ENCODE measurements at places on chromosomes 2 and 18. TPM values are rescaled to one million over a fixed set of nuclear protein-coding genes. Genes with fewer than 3 reads are reported as not detected.

The CAPN10 gene
- total RNA-seq = 15.0 TPM

The AQP12A gene
- not detected for total RNA-seq

The STK17B gene
- total RNA-seq = 29.4 TPM

The SCYGR4 gene
- not detected for total RNA-seq

The KCNJ3 gene
- total RNA-seq = 2.9 TPM

The CCDC68 gene
- 38.6 TPM for total RNA-seq

- H3K27me3 ChIP-seq = no peaks in the 10 kb centered on the region
- H3K4me3 ChIP-seq = no peak overlapping the region
- H3K4me1 ChIP-seq = peaks cover 59% of the 10 kb centered on the region
Observed at GRCh38 chr2:8576525-8577167, 105.2 kb upstream of the ID2 start.

DNA sequence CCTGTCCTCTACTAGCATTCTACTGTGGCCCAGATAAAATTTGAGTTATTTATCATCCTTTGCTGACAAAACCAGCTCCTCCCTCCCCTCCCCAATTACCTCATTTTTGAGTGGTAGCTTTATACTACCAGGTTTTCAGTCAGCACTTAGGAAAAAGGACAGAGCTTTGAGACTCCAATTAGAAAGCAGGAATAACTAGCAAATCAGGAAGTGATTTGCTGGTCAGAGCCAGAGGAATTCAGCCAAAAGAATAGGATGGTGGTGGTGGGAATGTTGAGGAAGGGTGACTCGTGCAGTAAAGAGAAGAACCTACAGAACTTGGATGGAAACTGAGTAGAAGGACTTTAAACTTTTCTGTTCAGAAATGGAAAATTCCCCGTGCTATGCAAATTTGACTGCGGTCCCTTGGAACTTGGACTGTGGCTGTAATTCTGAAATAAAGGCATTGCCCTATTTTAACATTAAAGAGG, 3.7 kb downstream of the MYL12B start:
- H3K27me3 ChIP-seq = no peaks in the 10 kb centered on the region
- H3K36me3 ChIP-seq = no peaks in the 10 kb centered on the region
- no peak for DNase-seq
- no peaks in the 10 kb centered on the region for H3K4me1 ChIP-seq
- no peak overlapping the region for H3K4me3 ChIP-seq

GRCh38 chr2:65867446-65867845, 435.0 kb upstream of the SPRED2 start:
- no peaks in the 10 kb centered on the region for H3K27me3 ChIP-seq
- H3K4me3 ChIP-seq = no peak overlapping the region
- H3K27ac ChIP-seq = no peak overlapping the region
- peaks cover 9% of the 10 kb centered on the region for H3K4me1 ChIP-seq

DNA sequence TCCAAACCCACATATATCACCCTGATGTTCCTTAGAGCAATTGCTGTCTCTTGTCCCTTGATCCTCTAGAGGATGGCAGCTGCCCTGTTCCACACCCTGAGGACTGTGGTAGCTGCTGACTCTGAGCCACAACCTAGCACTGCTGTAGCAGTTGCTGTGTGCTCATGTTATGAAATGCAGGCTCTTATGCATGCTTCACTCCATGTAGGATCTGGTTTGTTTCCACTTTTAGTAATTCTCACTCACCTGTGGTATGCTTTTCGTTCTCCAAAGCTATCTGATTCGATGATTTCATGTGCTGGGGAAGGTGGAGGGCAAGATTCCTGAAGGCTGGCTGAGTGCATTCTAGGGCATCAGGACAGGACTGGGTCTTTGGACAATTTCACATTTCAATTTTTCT, 649.0 kb upstream of the RAB6C start:
- no peak overlapping the region for H3K27ac ChIP-seq
- no peaks in the 10 kb centered on the region for H3K36me3 ChIP-seq
- no peak for DNase-seq
- no peak overlapping the region for H3K4me3 ChIP-seq

DNA sequence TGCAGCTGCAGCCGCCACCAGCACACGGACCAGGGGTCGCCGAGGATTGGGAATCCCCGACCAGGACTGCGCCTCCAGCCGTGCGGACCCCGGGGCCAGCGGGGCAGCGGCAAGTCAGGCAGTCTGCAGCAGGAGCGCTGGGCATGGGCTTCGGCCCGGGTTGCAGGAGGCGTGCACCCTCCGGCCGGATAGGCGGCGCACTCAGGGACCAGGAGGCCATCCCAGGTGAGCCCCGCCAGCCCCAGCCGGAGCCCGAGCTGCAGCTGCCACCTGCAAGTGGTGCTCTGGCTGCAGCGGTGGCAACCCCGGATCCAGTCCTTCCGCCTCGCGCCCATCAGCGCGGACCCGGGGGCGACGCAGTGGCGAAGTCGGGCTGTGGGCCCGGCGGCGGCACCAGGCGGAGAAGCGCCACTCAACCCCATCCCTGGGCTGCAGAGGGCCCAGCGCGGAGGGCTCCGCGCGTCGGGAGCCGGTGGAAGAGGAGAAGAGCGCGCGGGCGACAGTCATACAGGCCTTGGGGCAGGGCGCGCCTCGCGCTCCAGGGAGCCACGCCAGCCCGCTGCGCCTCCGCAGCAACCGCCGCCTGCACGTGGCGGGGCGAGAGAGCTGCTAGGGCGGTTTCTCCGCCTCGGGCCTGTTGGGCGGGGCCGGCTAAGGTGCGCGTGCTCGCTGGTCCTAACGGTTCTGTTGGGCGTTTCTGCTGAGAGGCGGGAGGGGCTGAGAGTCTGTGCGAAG, 73.8 kb downstream of the RPIA start:
- peak; percentile 91 for DNase-seq
- no peaks in the 10 kb centered on the region for H3K36me3 ChIP-seq
- H3K4me1 ChIP-seq = peaks cover 16% of the 10 kb centered on the region
- H3K27me3 ChIP-seq = peaks cover 9% of the 10 kb centered on the region
- peak overlapping the region; percentile 16 for H3K4me3 ChIP-seq
- H3K27ac ChIP-seq = no peak overlapping the region

DNA sequence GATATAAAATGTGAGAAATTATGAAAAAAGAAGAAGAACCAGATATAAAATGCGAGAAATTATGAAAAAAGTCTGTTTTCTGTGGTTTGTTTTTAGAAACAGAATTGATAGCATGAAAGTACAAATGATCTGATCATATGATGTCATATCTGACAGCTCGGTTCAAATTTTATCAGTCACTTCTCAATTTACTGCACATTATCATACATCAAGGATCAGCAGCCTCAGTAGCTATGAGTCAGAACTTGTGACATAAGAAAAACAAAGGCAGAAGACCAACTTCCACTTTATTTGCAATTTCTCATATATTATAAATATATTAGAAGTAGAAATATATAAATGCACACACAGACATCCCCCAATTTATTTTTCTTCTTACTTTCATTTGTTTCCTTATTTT, 634.0 kb downstream of the LRP1B start:
- no peak overlapping the region for H3K27ac ChIP-seq
- no peaks in the 10 kb centered on the region for H3K36me3 ChIP-seq
- H3K4me3 ChIP-seq = no peak overlapping the region

GRCh38 chr2:36360834-36361233, 5.3 kb downstream of the CRIM1 start:
- H3K27me3 ChIP-seq = peaks cover 2% of the 10 kb centered on the region
- no peak for DNase-seq
- H3K36me3 ChIP-seq = no peaks in the 10 kb centered on the region
- H3K27ac ChIP-seq = no peak overlapping the region

DNA sequence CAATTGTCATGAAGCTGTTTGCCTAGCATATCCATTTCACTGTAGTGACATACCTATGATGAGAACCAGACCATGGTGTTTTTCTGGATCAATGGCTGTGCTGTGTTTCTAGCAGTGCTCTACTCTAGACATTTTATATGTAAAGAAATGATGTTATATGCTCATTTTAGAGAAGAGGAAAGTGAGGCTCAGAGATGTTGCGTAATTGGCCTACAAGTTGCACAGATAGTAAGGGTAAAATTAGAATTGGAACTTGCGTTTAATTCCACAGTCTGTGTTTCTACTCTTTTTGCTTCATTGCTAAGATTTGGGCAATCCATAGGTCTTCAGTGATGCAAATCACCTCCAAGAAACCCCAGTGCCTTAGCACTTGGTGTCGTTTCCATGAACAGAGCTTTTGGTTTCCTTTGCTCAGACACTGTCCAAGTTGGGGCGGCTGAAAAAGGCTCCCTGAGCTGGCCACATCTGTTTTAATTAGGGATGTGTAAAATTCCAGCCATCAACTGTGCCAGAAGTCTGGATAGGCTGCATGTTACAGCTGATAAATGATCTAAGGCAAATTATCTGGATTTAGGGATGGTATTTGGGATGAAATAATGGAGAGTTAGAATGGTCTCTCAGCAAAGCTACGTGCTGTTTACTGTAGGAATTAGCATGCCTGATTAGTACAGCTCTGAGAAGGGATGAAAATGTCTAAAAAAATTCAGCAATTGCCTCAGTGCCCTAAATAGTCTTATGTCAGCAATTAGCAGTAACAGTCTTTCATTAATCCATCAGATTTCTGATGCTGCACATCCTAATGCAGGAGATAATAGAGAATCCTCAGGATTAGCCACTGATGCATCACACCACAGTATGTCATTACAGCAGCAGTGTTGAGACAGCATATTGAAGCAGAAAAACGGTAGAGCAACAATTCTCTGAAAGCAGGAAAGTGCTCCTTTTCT, 65.3 kb downstream of the PTPRM start:
- no peaks in the 10 kb centered on the region for H3K36me3 ChIP-seq
- H3K27me3 ChIP-seq = no peaks in the 10 kb centered on the region
- no peak overlapping the region for H3K4me3 ChIP-seq
- DNase-seq = no peak
- H3K4me1 ChIP-seq = no peaks in the 10 kb centered on the region

DNA sequence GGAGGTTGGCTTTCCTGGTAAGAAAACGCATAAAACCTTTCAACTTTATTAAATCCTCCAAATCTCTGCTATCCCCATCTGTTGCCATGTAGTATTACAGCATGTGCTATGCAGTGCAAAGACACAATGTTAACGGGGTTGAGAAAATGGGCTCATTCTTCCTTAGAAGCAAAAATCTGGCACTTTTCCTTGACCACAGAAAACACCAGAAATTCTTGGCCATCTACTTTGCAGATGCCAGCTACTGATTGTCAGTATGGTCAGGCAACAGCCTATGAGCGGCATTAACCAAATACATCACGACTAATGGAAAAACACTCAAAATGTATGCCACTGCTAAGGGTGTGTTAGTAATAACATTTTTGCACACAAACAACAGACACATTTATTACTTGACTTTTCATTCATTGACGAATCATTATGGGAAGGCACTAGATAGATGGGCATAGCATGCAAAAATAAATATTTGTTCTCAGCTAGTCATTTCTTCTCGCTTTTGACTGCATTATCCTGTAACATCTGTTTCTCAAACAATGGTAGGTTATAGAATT, 65.2 kb upstream of the CRIM1 start:
- H3K4me1 ChIP-seq = no peaks in the 10 kb centered on the region
- DNase-seq = no peak
- no peaks in the 10 kb centered on the region for H3K27me3 ChIP-seq
- H3K36me3 ChIP-seq = no peaks in the 10 kb centered on the region
- no peak overlapping the region for H3K4me3 ChIP-seq

DNA sequence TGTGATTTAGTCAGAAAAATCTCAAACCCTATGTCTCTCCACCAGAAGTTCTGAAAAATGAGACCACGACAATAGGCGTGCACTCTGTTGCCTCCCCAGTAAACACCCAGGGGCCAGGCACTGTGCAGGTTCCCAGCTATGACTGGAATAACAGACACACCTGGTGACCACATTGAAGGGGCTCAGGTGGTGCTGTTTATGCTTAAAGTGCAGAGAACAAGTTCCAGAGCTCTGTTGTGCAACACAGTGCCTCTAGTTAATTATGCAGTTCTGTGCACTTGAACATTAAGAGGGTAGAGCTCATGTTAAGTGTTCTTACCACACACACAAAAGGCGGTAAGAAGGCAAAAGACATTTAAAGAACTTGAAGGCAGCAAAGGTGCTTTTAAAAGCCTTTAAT, 52.6 kb upstream of the AFF3 start:
- no peak overlapping the region for H3K27ac ChIP-seq
- DNase-seq = no peak
- H3K36me3 ChIP-seq = no peaks in the 10 kb centered on the region
- no peak overlapping the region for H3K4me3 ChIP-seq
- no peaks in the 10 kb centered on the region for H3K27me3 ChIP-seq
